ENCODE measurements at places on chromosomes 3 and 15. TPM values are rescaled to one million over a fixed set of nuclear protein-coding genes. Genes with fewer than 3 reads are reported as not detected.

GRCh38 chr3:157639756-157640426 lies 136.7 kb upstream of the VEPH1 start:
- DNase-seq: no peak

Gene ASB14
- not detected for total RNA-seq

- DNase-seq: no peak
Measured at GRCh38 chr3:72426618-72427397, 421.4 kb downstream of the SHQ1 start.

Gene WDR48
- total RNA-seq: 27.1 TPM

- no peak for DNase-seq
Measured at GRCh38 chr15:65373163-65373651, 4.6 kb downstream of the IGDCC3 start.

- no peak for DNase-seq
Measured at GRCh38 chr3:68802111-68802870, 130.1 kb downstream of the TAFA4 start.

- DNase-seq: peak; percentile 30
Measured at GRCh38 chr3:165797551-165797950, 39.7 kb downstream of the BCHE start.

Gene TMEM40
- total RNA-seq: not detected

Gene ST8SIA2
- total RNA-seq: not detected

GRCh38 chr15:64762546-64762945 lies 12.8 kb downstream of the RBPMS2 start:
- no peak for DNase-seq

GRCh38 chr3:191076903-191077552 lies 122.0 kb upstream of the OSTN start:
- no peak for DNase-seq

DNA sequence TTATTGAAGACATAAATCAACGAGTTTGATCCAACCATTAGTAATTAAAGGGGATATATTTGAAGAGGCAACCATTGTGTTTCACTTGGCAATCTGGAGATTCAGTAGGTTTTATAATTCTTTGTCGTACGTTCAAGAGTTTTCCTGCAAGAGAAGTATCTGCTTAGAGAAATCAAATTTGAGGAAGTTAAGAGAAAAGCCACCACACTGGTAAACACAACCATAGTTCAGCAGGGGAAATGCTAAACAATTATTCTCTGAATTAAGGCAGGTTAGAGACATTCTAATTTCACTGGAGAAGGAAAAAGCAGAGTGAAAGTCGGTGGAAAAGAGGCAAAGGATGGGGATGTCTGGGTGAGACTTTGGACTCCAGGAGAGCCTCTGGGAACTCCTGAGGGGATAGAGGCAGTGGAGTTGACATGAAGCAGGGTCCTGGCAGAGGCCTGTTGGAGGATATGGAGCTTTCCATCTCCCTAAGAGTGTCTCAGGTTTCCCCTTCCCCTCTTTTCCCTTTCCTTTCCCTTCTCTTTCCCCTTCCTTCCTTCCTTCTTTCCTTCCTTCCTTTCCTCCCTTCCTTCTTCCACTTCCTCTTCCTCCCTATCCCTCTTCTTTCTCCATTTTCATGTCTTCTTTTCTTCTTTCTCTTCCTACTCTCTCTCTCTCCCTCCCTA lies 26.5 kb downstream of the SPINK8 start:
- no peak for DNase-seq

DNA sequence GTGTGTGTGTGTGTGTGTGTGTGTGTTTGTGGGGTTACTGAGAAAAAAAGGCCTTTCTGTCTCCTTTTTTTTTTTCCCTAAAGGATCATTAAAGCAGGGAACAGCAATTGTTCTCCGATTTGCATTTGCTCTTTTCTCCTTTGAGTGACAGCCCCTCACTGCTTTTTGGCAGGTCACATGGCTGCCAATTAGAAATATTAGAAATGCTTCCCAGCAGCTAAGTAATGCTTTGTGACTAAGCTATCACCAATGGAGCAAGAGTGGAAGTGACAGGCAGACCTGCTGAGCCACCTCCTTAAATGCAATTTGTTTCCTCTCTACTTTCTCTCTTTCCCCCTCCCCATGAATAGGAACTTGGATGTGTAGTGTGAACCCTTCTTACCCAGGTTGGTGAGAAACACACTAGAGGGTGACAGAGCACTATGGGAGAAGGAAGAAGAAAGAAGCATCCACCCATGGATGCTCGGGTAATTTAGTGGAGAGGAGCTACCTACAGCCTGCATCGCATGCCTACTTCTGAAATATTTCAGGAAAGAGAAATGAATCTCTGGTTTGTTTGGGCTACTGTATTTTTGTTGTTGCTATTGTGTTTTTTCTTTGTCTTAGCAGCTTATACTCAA lies 165.2 kb upstream of the PDZRN3 start:
- no peak for DNase-seq

Gene GLDN
- not detected for total RNA-seq

Gene LRRK1
- total RNA-seq: not detected

DNA sequence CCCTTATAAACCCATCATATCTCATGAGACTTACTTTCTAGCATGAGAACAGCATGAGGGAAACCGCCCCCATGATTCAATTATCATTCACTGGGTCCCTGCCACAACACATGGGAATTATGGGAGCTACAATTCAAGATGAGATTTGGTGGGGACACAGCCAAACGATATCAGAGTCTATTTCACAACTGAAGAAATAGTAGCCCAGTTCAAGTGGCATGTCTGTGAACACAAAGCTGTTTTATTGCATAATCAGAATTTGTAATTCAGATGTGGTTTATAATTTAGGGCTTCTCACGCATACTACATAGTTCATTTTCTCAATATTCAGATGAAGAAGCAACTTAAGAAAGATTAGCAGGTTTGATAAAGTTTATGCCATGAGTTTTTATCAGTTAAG lies 1188.0 kb upstream of the ALCAM start:
- DNase-seq: no peak

DNA sequence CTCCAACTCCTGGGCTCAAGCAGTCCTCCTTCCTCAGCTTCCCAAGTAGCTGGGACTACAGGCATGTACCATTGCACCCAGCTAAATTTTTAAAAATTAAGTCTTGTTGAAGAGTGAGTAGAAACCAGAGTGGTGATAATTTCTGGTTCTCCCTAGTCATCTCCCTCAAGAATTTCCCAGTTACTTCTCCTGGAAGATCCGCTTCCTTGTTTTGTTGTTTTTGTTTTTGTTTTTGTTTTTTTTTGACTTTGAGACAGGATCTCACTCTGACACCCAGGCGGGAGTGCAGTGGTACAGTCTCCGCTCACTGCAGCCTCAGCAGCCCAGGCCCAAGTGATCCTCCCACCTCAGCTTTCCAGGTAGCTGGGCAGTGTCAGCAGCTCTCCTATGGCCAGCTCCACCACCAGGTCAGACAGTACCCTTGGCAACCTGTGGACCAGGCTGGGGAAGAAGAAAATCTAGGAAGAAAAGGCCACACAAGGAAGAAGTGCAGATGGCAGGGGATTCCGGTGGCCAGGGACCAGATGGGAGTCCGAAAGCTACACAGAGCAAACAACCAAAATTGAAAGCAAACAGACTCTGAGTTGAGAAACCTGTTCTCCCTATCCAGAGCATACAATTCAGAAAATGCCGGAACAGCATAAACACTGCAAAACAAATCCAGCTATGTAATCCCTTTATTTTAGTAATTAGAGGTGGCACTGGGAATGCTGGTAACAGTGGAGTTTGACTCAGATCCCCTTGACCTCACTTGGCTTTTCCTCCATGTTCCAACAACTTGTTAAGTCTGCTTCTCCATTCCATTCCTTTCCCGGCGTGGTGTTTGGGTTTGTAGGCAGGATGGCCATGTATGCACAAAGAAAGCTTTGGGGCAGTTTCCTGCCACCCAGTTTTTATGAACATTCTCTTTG lies 266.6 kb upstream of the CTDSPL start:
- peak; percentile 54 for DNase-seq

Measured in G401 (cell line).